ENCODE measurements at places on chromosomes 12 and 14. TPM values are rescaled to one million over a fixed set of nuclear protein-coding genes. Genes with fewer than 3 reads are reported as not detected.

The KRT71 gene
- total RNA-seq = 1.6 TPM

GRCh38 chr14:101336183-101336582 lies 225.1 kb upstream of the DIO3 start:
- DNase-seq = no peak

GRCh38 chr14:74417611-74418010 lies 8.4 kb downstream of the SYNDIG1L start:
- no peak for DNase-seq

The RTN1 gene
- 8.1 TPM for total RNA-seq

- no peak for DNase-seq
Measured at GRCh38 chr12:78470354-78471195, 394.0 kb upstream of the SYT1 start.

GRCh38 chr14:93834699-93835371 lies 46.5 kb upstream of the PRIMA1 start:
- peak; percentile 18 for DNase-seq

GRCh38 chr14:55123101-55123500 lies 6.0 kb upstream of the LGALS3 start:
- DNase-seq = no peak

DNA sequence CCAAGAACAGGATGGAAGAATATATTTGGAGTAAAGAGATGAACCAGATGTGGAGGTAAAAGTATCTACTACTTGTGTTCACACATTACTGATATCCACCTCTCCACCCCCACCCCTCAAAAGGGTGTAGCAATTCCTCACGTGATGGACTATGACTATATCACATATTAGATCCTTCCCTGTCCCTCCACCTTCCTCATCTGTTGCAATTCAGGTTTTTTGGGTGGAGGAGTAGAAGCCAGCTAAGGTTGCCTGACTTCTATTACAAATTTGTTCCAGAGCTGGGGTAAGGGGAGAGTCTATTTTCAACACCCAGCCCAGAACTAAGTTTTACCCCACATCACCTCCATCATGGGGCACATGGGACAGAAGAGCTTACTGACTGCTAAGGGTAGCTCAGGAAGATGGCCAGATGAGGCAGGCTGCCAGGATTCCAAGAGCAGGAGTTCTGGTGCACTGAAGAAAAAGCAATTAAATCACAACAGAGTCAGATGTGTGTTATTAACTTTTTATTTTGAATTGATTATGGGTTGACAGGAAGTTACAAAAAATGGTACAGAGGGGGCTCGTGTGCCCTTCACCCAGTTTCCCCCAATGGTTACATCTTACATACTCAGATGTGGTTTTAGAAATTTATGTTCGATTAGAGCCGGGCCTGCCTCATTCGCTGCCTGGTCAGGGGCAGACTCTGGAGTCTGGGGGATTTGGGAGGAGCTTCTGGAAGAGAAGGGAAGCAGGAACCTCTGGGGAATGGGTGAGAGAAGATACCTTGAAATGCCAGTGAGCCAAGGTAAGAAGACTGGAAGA lies 2.1 kb downstream of the RNASE13 start:
- peak; percentile 75 for DNase-seq

DNA sequence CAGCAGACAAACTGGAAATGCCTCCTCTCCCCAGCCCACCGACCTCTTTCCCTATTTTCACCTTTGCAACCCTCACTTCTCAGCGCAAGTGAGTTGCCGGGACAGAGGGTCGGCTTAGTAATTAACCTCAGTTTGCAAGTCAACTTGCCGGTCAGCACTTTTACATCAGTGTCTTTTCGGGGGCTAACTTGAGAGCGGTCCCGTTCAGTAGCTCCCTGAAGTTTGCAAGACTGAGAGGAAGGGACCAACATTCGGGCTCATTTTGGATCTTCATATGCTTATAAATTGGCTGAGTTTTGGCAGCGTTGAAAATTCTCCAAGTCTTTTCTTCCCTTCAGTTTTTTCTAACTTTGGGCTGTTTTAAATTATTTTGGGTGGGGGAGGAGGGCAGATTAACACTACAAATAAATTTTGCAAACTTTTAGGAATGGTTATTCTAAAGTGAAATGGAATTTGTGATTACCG lies 846 bp downstream of the BRMS1L start:
- no peak for DNase-seq

GRCh38 chr12:102067574-102068258 lies 5.9 kb upstream of the WASHC3 start:
- no peak for DNase-seq

- no peak for DNase-seq
Measured at GRCh38 chr14:102590667-102591099, 1.8 kb upstream of the RCOR1 start.

DNA sequence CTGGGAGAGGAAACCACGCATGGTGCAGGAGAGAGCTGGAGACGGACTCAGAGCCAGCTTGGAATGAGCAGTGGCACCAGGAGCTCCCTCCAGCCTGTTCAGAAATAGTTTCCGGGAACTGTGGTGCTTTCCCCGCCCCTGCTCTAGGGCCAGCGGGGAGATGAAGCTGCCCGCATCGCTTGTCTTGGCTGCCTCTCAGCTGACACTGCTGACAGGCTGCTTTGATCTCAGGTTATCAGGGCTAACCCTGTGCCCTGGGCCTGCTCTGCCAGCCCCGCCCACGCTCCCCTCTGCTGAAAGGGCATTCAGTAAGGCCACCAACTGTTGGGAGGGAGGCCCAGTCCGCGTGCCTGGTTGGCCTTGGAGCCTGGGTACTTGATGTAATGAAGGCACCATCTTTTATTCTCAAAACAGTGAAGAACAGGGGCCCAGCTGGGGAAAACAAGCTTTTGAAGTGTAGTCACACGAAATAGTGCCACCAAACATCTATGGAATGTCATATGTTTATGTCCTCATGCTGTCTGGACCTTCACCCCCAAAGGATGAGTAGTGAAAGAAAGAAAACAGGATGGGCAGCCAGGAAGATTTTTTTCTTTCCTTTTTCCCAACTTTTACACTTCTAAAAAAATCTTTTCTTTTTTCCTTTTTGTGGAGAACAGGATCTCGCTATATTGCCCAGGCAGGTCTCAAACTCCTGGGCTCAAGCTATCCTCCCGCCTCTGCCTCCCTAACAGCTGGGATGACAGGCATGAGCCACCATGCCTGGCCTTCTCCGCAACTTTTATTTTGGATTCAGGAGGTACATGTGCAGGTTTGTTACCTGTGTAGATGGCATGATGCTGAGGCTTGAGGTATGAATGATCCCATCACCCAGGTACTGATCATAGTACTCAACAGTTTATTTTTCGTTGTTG lies 115.9 kb upstream of the TBX3 start:
- DNase-seq = no peak

- DNase-seq = no peak
Measured at GRCh38 chr12:113370923-113371682, 12.7 kb downstream of the PLBD2 start.

The AQP2 gene
- 0.36 TPM for total RNA-seq

The STXBP6 gene
- total RNA-seq = 49.3 TPM

DNA sequence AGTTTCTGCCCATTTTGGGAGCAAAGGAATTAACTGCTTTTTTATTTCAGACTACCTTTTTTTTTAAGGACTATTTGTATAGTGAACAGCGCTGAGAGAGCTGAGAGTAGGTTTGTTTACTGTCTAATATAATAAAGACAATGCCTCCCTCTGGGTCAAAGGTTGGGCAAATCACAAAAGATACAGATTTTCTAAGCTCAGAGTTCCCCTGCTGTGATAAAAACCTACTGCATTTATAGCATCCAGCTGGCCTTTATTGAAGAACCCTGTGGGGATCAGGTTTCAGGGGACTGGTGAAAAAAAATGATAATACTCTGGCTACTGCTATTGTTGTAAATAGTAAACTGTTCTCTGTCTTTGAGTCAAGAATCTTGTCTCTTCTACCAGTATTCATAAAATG lies 28.7 kb downstream of the CCDC59 start:
- DNase-seq = no peak

- DNase-seq = no peak
Measured at GRCh38 chr14:87002776-87003175, 990.2 kb downstream of the GALC start.

DNA sequence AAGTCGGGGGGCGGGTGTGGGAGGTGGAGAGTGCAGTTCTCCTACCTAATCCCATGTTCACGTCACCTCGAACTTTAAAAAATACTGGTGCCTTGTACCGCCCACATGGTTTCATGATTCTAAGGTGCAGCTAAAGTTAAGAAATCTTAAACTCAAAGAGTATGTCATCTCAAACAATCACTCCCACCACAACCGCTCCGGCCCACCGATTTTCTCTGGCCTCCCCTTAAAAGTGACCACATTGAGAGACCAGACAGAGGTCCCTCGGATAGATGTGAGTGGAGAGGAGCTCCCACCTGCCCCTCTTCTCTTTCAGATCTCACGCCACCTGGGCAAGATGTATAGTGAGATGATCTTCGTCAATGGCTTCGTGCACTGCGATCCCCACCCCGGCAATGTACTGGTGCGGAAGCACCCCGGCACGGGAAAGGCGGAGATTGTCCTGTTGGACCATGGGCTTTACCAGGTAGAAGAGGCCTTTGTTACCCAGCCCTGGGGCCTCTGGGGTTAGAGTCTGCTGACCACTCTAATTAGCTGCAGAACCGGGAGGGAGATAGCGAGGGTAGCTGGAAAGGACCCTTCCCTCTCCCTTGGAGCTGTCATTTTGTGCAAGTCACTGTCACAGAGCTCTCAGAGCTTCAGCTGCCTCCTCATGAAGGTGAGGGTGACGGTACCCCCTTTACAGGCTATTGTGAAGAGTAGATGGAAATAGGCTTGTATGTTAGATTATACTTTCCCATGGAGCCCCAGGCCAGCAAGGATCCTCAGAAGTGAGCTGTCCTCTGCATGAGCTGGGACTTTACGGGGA lies 124.4 kb downstream of the ADCK1 start:
- no peak for DNase-seq

DNA sequence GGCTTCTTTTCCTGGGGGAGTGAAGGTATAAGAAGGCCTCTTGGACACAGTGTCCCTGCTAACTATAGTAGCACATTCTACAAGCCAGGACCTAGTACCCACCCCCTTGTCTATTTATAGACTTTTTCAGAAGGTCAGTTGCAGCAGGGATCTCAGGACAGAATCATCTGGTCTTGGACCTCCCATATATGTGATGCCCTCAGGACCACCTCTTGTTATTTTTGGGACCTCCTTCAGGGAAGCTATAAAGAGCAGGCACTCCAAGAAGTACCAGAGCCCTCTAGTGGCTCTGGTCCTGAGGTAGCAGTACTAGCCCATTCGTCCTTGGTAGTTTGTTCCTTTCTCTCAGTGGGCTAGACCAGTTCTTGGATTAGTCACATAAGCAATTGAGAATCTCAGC lies 4.3 kb downstream of the COQ10A start:
- DNase-seq = no peak

The FGD6 gene
- 13.9 TPM for total RNA-seq

DNA sequence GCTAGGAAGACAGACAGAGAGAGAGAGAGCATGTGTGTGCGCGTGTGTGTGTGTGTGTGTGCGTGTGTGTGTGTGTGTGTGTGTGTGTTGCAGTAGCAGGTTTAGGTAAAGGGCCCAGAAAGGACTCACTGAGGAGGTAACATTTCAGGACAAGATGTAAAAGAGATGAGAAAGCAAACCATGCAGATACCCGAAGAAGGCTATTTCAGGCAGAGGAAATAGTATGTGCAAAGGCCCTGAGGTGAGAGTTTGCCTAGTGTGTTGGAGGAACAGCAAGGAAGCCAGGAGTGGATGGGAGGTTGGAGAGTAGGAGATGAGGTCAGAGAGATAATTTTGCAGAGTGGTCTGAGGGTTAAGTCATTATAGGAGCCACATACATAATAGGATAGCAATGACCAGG lies 754.3 kb upstream of the TBX3 start:
- no peak for DNase-seq

The KCNC2 gene
- total RNA-seq = not detected

The RTL1 gene
- not detected for total RNA-seq

The HOXC4 gene
- total RNA-seq = 2.5 TPM

- DNase-seq = no peak
Measured at GRCh38 chr12:27814411-27814810, 34.4 kb upstream of the MANSC4 start.

GRCh38 chr14:22542360-22542759 lies 46.7 kb downstream of the DAD1 start:
- no peak for DNase-seq

The ASCL1 gene
- total RNA-seq = not detected

The DLK1 gene
- total RNA-seq = not detected

The SELPLG gene
- 2.1 TPM for total RNA-seq

DNA sequence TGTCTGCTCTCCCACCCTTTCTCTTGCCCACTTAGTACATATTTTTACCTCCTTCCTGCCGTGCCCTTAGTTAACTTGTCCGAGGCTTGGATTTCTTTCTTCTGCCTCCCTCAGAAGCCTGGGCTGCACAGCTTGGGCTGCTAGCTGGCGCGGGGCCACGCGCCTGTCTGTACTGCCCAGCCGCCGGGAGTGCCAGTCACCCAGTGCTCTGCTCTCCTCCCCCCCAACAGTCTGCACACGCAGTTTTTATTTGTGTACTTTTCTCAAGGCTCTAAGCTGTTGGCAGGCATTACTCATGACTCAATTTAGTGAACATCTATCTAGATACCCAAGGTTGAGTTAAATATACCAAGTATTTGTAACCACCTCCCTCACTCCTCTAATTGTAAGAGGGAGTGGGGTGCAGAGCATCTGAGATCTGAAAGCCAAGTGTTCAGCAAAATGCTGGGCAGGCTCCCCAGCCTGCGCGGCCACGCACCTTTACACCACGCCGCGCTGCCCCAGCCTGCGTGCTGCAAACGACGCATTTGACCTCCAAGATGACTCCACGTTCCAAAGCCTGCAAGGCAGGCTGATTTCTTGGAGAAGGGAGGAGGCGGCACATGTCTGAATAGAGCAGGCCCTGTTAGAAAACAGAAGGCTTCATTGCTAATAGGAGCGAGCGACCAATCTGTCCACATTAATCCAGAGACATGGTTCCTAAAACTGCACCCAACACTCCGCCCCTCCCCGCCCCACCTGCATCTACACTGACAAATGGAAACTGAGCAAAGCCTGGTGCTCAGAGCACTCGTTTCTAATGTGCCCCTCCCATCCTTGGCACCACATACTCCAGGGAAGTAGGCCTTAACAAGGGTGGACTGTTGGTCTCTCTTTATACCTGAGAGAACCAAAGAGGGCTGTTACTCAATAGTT lies 18.2 kb upstream of the CACNA2D4 start:
- DNase-seq = no peak

GRCh38 chr12:129571901-129572494 lies 331.8 kb downstream of the TMEM132D start:
- DNase-seq = no peak

The ELK3 gene
- 8.4 TPM for total RNA-seq

GRCh38 chr14:76781648-76782051 lies 20.4 kb downstream of the VASH1 start:
- DNase-seq = no peak

DNA sequence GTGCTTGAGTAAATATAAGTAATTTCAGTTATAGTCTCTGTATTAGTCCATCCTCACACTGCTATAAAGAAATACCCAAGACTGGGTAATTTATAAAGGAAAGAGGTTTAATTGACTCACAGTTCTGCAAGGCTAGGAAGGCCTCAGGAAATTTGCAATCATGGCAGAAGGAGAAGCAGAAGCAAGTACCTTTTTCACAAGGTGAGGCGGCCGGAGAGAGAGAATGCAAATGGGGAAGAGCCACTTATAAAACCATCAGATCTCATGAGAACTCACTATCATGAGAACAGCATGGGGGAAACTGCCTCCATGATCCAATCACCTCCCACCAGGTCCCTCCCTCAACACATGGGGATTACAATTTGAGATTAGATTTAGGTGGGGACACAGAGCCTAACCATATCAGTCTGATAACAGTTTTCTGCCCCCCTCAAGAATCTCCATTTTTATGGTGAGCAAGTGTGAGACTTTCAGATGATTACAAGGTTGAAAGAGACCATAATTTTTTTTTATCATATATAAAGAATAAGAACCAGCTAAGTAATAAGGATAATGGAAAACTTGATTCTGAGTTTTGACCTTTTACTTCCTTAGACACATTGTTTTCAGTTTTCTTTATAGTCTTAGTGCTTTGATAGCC lies 35.6 kb downstream of the LEMD3 start:
- DNase-seq = no peak

The KRT4 gene
- not detected for total RNA-seq

Data from lower leg skin (tissue), 4 donors.